Stimulated activated CD4-positive, alpha-beta T cell treated with anti-CD3 and anti-CD28 coated beads, TNF-alpha, amount 100 ng/mL, for 4 hours (primary cell): ENCODE measurements at places on chromosomes 1 and 21.

GRCh38 chr1:18484721-18485120 lies 4.0 kb downstream of the KLHDC7A start:
- no peak for DNase-seq

DNA sequence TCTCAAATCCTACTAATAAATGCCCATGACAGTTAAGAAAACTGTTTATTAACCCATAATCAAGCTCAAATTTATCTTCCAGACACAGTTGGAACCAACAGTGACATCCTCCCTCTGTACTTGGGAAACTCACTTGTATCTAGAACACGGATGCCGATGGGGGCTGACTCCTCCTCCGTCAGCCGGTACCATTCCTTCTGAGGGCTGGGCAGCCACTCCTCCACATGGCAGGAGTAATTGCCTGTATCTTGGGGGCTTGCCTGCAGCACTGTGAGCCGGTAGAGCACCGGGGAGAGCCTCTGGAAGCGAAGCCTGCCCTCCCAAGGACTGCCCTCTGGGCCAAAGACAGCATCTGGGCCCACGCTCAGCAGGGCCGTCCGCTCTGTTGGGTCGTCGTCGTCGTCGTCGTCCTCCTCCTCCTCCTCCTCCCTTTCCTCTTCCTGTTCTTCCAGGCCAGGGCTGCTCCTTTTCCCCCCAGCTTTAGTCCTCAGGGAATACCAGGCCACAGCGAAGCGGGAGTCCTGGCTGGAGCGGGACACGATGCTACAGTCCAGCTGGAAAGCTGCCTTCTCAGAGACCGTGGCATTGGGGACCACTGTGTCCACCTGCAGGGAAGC lies 8.5 kb upstream of the CD58 start:
- DNase-seq = no peak

DNA sequence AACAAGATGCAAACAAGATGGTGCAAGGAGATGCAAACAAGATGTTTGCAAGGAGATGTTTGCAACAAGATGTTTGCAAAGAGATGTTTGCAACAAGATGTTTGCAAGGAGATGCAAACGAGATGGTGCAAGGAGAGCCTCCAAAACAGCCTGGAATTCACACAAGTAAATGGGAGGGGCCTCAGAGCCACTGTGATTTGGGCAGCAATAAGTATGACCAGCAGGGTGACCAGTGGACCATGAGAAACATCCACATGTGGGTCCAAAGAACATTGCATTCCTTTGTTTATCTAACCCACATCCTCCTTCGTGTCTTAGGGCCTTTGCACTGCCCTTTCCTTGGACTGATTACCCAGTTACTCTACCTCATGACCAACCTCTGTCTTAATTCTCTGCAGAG lies 162.9 kb downstream of the PLPP3 start:
- no peak for DNase-seq

GRCh38 chr1:116827607-116828105 lies 73.4 kb downstream of the CD2 start:
- DNase-seq = no peak

- DNase-seq = no peak
These were observed 5.8 kb downstream of the ATP5PO start for GRCh38 chr21:33909756-33910155.

DNA sequence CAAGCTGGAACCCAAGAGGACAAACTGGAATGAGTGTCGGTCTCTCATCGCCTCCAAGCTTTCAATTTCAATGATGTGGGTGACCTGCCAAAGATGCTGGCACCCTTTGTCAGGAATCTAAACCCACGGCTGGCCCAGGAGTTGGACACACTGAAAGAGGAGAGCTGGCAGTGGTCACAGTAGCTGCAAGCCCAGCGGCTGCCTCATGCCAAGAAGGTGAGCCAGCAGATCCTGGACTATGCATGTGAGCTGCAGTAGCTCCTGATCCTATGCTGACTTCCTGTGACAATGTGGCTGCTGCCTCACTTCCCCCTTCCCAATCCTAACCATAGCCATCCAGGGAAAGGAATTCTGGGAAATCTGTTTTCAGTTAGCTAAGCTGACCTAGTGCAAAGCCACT lies 117.0 kb upstream of the VAV3 start:
- DNase-seq = no peak
